ENCODE measurements at places on chromosomes 2 and 18. TPM values are rescaled to one million over a fixed set of nuclear protein-coding genes. Genes with fewer than 3 reads are reported as not detected.

VWC2L gene
- total RNA-seq = not detected

GKN1 gene
- total RNA-seq = not detected

GPR155 gene
- 19.2 TPM for total RNA-seq

PDCD1 gene
- total RNA-seq = 8.9 TPM

PSMA8 gene
- 0.27 TPM for total RNA-seq

SERPINB12 gene
- total RNA-seq = not detected

SERPINB3 gene
- total RNA-seq = not detected

LYPD6B gene
- total RNA-seq = not detected

MBD5 gene
- 45.8 TPM for total RNA-seq
